ENCODE measurements at places on chromosomes 1 and 21. TPM values are rescaled to one million over a fixed set of nuclear protein-coding genes. Genes with fewer than 3 reads are reported as not detected.

The TTC39A gene
- total RNA-seq = 6.1 TPM

The DHRS3 gene
- total RNA-seq = 29.3 TPM

The PDE9A gene
- total RNA-seq = 1.9 TPM

The SCNM1 gene
- total RNA-seq = 19.7 TPM

The SSR2 gene
- 564 TPM for total RNA-seq

The LRRIQ3 gene
- total RNA-seq = 0.26 TPM

The ABCG1 gene
- 132 TPM for total RNA-seq

The OR2L3 gene
- not detected for total RNA-seq

The LORICRIN gene
- not detected for total RNA-seq

The CFAP45 gene
- total RNA-seq = 0.53 TPM

The ADGRB2 gene
- 0.64 TPM for total RNA-seq

The RPTN gene
- 0.53 TPM for total RNA-seq

The BMP8A gene
- not detected for total RNA-seq

The COA6 gene
- 48.3 TPM for total RNA-seq

The CBR3 gene
- total RNA-seq = 0.38 TPM

The GJA8 gene
- total RNA-seq = not detected

The CLCA4 gene
- total RNA-seq = 45.8 TPM

The CYP4B1 gene
- not detected for total RNA-seq

The HEYL gene
- total RNA-seq = under 0.01 TPM

The HSPA6 gene
- 1.6 TPM for total RNA-seq

The OR2AK2 gene
- total RNA-seq = not detected

The VWA5B1 gene
- total RNA-seq = not detected

The REN gene
- 0.26 TPM for total RNA-seq

Measured in bronchial epithelial cell (primary cell).